Breast epithelium (tissue), 4 donors: ENCODE measurements at places on chromosomes 4 and X.

DNA sequence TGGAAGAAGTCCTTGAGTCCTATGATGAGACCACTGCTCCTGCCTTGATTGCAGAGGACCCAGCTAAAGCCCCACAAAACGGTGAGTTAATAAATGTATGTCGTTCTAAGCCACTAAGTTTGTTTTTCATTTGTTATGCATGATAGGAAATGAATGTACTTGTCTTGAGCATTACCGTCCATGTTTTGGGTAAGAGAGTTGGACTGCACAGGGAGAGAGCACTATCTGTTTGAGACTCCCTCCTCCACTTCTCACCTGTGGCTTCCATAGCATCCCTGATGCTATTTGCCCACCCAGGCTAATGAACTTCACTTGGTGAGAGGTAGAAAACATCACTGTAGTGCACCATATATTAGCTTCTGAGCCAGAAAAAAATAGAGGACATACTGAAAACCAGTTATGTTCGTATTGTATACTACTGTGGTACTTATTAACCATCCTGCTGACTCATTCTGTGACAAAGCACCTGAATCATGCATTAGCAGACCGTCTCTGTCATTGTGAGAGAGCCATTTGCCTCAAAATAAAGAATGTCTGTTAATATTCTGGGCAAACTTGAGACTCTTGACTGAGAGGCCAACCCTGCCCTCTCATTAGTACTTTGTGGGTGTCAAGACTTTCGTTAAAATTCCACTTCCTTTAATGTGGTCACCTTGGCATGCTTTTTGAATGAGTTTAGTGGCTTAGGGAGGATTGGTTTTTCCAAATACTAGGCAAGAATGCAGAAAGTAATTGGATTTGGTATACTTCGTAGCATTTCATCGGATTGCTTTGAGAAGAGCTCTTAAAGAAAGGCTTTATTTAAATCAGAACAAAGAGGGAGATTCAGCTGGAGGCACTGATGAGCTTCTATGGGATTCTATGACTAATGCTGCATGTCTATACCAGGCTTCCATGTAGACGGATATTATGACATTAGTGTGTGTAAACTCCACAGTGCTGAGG, 99.3 kb upstream of the GRPR start:
- no peak overlapping the region for H3K27ac ChIP-seq
- DNase-seq = no peak
- H3K27me3 ChIP-seq = peaks cover 46% of the 10 kb centered on the region
- no peaks in the 10 kb centered on the region for H3K36me3 ChIP-seq
- H3K4me1 ChIP-seq = no peaks in the 10 kb centered on the region

GRCh38 chr4:138398322-138398721, 156.2 kb upstream of the SLC7A11 start:
- DNase-seq = no peak
- H3K27ac ChIP-seq = no peak overlapping the region
- no peaks in the 10 kb centered on the region for H3K4me1 ChIP-seq
- H3K27me3 ChIP-seq = no peaks in the 10 kb centered on the region
- H3K4me3 ChIP-seq = no peak overlapping the region
- no peaks in the 10 kb centered on the region for H3K36me3 ChIP-seq

GRCh38 chrX:123665197-123665596, 67.7 kb downstream of the THOC2 start:
- H3K27ac ChIP-seq = no peak overlapping the region
- no peaks in the 10 kb centered on the region for H3K36me3 ChIP-seq

DNA sequence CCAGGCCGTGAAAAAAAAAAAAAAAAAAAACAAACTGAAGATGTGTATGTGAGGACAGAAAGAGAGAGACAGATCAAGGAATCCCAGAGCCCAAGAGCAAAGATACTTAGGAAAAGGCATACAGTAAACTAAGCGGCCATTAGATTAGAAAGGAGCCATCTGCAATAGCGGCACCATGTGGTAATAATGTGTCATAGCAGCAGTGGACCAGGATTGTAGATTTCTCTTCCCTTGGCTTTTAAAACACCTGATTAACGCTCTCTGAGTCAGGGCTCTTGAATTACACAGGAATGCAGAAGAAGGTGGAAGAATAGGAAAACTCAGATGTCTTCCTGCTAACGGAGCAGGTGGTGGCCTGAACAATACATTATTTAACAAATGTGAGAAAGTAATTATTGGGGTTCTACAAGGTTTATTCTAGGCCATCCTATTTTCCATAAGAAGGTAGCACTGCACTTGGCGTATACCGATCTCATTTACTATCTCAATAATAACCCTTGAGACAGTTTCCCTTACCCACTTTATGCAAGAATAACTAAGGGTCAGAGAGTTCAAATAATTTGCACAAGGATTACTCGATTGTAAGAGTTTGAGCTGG, 182.7 kb downstream of the KCNIP4 start:
- no peak overlapping the region for H3K27ac ChIP-seq
- no peaks in the 10 kb centered on the region for H3K27me3 ChIP-seq
- no peak overlapping the region for H3K4me3 ChIP-seq

- no peak for DNase-seq
- peaks cover 9% of the 10 kb centered on the region for H3K27me3 ChIP-seq
- peak overlapping the region; percentile 21 for H3K27ac ChIP-seq
- H3K36me3 ChIP-seq = no peaks in the 10 kb centered on the region
- no peaks in the 10 kb centered on the region for H3K4me1 ChIP-seq
- no peak overlapping the region for H3K4me3 ChIP-seq
Measured at GRCh38 chrX:150202641-150203247, 160.4 kb upstream of the MAMLD1 start.

DNA sequence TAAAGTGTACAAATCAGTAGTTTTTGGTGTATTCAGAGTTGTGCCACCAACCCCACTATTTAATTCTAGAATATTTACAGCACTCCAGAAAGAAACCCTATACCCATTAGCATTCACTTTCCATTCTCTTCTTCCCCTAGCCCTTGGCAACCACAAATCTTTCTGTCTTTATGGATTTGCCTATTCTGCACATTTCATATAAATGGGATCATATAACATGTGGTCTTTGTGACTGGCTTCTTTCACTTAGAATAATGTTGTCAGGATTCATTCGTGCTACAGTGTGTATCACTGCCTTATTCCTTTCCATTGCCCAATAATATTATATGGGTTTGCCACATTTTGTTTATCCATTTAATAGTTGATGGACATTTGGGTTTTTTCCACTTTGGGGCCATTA, 32.2 kb downstream of the SGMS2 start:
- no peak overlapping the region for H3K4me3 ChIP-seq
- H3K27ac ChIP-seq = no peak overlapping the region
- no peaks in the 10 kb centered on the region for H3K27me3 ChIP-seq
- no peaks in the 10 kb centered on the region for H3K4me1 ChIP-seq
- DNase-seq = no peak

DNA sequence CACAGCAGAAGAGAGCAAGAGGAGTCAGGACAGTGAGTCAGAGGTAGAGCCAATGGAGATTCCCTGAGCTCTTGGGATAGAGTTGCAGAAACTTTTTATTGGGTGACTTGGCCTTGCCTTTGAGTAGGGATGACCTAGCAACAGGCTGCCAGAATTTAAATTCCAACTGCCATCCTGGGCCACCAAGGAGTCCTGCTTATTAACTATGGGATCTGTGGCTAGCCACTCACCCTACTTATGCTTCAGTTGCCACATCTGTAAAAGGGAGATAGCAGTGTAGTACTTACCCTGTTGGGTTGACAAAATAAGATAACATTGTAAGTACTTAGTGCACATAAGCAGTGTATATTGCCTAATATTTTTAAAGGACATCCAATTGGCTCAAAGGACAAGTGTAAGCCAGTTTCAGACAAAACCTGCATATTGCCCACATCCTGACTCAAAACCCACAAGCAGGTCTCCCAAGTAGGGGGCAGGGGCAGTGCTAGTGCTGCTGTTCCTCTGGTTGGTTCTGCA, 43.5 kb upstream of the TMEM164 start:
- H3K4me3 ChIP-seq = no peak overlapping the region
- no peaks in the 10 kb centered on the region for H3K36me3 ChIP-seq
- no peak overlapping the region for H3K27ac ChIP-seq

- H3K27me3 ChIP-seq = no peaks in the 10 kb centered on the region
- no peak overlapping the region for H3K27ac ChIP-seq
- H3K4me1 ChIP-seq = no peaks in the 10 kb centered on the region
- H3K36me3 ChIP-seq = no peaks in the 10 kb centered on the region
Measured at GRCh38 chr4:37400241-37400881, 155.8 kb downstream of the NWD2 start.

DNA sequence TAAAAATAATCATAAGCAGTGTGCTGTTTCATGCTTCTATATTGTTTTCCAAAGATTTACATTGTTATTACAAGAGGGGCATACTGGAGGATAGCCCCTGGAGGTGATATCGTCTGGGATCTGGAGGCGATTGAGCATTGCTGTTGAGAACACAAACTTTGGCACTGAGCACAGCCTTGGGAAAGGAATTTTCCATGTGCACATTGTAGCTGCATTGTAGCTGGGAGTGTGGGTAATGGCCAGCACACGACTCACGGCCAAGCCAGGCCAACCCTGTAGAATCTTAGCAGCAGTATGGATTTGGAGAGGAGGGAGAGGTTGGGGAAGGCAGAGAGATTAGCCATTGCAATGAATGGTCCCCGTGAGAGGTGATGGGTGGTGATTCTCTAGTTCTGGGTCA, 121.9 kb downstream of the SMIM20 start:
- no peaks in the 10 kb centered on the region for H3K27me3 ChIP-seq
- no peaks in the 10 kb centered on the region for H3K36me3 ChIP-seq

- no peak for DNase-seq
- no peak overlapping the region for H3K27ac ChIP-seq
- no peaks in the 10 kb centered on the region for H3K36me3 ChIP-seq
- no peak overlapping the region for H3K4me3 ChIP-seq
Measured at GRCh38 chrX:43504394-43504793, 151.7 kb upstream of the MAOA start.

GRCh38 chr4:82357640-82358039, 16.2 kb downstream of the HNRNPD start:
- H3K4me3 ChIP-seq = no peak overlapping the region
- no peak for DNase-seq
- H3K27ac ChIP-seq = no peak overlapping the region

DNA sequence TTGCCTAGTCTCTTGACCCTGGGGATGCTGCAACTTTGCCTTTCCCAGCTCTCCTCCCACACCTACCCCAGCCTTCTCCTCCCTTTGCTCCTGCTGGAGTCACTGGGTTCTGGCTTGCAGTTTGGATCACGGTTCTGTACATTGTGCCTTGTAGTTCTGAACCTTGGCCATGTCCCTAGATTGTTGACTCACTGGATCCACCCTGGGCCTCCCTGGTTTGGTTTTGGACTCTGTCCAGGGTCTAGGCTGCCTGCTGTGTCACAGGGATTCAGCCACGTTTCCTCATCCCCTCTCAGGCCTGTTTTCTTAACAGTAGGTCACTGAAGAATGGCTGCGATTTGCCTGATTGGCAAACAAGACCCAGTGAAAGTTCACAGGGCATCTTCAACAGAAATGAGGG, 11.5 kb upstream of the GABRE start:
- peaks cover 15% of the 10 kb centered on the region for H3K27me3 ChIP-seq
- H3K36me3 ChIP-seq = no peaks in the 10 kb centered on the region
- no peak for DNase-seq
- H3K4me1 ChIP-seq = no peaks in the 10 kb centered on the region

- no peak for DNase-seq
- H3K27me3 ChIP-seq = no peaks in the 10 kb centered on the region
- no peaks in the 10 kb centered on the region for H3K36me3 ChIP-seq
- H3K4me1 ChIP-seq = no peaks in the 10 kb centered on the region
Measured at GRCh38 chr4:37615059-37615719, 71.0 kb downstream of the RELL1 start.

GRCh38 chrX:84339507-84340364, 151.7 kb upstream of the RPS6KA6 start:
- no peak overlapping the region for H3K27ac ChIP-seq
- no peak overlapping the region for H3K4me3 ChIP-seq
- no peaks in the 10 kb centered on the region for H3K4me1 ChIP-seq
- peaks cover 6% of the 10 kb centered on the region for H3K27me3 ChIP-seq
- no peak for DNase-seq

GRCh38 chrX:40008791-40009461, 88.8 kb downstream of the BCOR start:
- peaks cover 6% of the 10 kb centered on the region for H3K4me1 ChIP-seq
- no peaks in the 10 kb centered on the region for H3K36me3 ChIP-seq
- peak overlapping the region; percentile 3 for H3K4me3 ChIP-seq
- no peak for DNase-seq

GRCh38 chr4:81469781-81470455, 1.8 kb downstream of the RASGEF1B start:
- no peaks in the 10 kb centered on the region for H3K4me1 ChIP-seq
- H3K27me3 ChIP-seq = no peaks in the 10 kb centered on the region
- DNase-seq = no peak
- H3K36me3 ChIP-seq = no peaks in the 10 kb centered on the region
- peak overlapping the region; percentile 85 for H3K4me3 ChIP-seq

DNA sequence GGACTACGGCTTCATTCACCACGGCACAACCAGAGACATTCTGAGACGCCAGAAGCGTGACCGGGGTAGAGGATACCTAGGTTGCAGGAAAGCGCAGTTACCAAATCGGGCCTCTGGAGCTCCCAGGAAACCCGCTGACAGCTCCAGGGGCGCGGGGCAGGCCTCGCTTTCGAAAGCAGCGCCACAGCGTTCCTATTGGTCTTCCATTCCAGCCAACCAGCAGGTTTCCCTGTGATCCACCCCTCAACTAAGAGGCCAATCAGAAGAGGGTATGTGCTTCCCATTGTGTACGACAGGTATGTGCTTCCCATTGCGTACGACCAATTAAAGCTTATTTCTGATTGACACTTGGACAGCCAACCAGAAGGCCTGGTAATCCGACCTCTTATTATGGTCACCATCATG, 14.9 kb downstream of the SNX12 start:
- H3K4me1 ChIP-seq = no peaks in the 10 kb centered on the region
- no peak overlapping the region for H3K27ac ChIP-seq
- no peak for DNase-seq
- no peaks in the 10 kb centered on the region for H3K27me3 ChIP-seq
- no peak overlapping the region for H3K4me3 ChIP-seq

- H3K27ac ChIP-seq = no peak overlapping the region
- no peak overlapping the region for H3K4me3 ChIP-seq
- no peaks in the 10 kb centered on the region for H3K27me3 ChIP-seq
- no peaks in the 10 kb centered on the region for H3K36me3 ChIP-seq
- H3K4me1 ChIP-seq = no peaks in the 10 kb centered on the region
Measured at GRCh38 chr4:113006632-113007031, 42.8 kb upstream of the ANK2 start.

- H3K4me3 ChIP-seq = peak within 1 kb of the TSS; percentile 23
- peaks cover 31% of the 10 kb centered on the region for H3K27me3 ChIP-seq
- no peak within 1 kb of the TSS for H3K27ac ChIP-seq
- H3K4me1 ChIP-seq = no peaks in the 10 kb centered on the region
- DNase-seq = no peak
Measured at GRCh38 chr4:140497747-140498636, at the start of gene MGAT4D. Gene MGAT4D (minus strand): TSS chr4:140498293. CDS start chr4:140498222, 71 bp downstream.

DNA sequence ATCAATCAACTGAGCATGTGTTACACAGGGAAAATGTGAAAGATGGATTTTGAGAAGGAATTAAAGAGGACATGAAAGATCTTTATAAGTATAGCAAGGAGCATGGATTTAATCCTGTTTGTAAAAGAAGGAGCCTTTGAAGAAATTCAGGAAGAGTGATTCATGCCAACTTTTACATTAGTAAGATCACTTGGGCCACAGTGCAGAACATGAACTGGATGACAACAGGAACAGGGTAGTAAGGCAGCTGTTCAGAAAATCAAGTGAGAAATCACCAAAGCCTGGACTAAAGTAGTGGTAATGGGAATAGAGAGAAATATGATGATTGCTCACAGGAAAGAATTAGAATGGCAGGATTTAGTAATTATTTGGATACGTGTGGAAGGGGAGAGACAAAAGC, 265.7 kb upstream of the PCDH7 start:
- no peaks in the 10 kb centered on the region for H3K4me1 ChIP-seq
- H3K4me3 ChIP-seq = no peak overlapping the region
- no peaks in the 10 kb centered on the region for H3K36me3 ChIP-seq
- H3K27ac ChIP-seq = no peak overlapping the region
- DNase-seq = no peak
- H3K27me3 ChIP-seq = no peaks in the 10 kb centered on the region
